Fibroblast of skin of right quadriceps (primary cell): ENCODE measurements at places on chromosomes 12 and 14.

GRCh38 chr12:7072035-7072434, 11.5 kb downstream of the C1S start:
- no peak for DNase-seq

DNA sequence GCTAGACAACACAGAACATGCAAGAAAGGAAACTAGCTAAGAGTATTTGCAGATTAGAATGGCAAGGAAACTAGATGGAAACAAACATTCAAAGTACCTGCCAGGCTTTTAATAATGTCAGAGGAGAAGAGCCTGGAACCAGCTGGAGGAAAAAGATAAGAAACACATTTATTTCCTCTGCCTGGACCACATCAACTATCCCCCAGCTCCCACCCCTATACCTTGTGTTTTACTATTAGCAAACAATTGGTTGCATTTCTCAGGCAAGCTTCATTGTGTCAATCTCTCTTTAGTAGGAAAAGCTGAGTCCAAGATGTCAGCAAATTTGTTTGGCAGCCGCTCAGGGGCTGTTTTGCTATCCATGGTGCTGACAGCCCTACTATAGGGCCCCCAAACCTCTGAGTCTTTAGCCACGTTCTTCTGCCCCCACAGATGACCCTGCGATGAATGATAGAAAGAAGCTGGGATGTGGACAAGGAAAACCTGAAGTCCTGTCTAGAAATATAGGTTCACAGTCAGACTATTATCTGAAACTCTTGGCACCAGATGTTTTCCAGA, 11.6 kb upstream of the SYNDIG1L start:
- DNase-seq = no peak

GRCh38 chr12:29396774-29397173, 15.8 kb upstream of the ERGIC2 start:
- DNase-seq = no peak

GRCh38 chr12:92915365-92915764, 13.7 kb downstream of the EEA1 start:
- DNase-seq = no peak

DNA sequence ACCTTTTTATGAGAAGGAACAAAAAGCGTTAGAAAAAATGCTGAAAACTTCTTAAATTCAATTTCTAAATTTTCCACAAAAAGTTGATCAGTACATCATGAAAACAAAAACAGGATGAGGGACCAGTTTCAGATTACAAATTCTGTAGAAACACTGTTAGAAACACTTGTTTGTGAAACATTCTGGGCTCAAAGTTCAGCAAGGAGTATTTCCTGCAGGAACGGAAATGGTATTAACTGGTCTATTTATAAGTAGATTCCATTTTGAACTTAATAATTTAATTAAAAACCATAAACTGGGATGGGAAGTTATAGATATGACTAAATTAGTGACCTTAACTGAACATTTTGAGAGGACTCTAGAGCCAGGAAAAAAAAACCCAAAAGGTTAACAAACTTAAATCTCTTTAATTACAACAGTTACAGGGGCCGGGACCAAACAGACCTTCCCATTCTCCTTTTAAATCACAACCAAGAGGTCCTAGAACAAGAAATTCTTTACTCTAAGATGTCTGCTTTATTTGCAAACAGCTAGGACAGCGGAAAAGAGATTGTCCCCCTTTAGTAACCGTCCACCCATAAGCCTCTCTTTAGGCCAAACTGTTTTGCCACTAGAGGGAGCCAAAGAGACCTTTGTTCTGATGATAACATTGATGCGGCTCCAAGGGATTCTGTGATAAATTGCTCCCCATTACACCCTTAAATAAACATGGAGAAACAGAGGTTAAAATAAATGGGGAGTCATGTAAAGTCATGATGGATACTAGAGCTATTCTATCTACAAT, 69.0 kb upstream of the RERGL start:
- DNase-seq = peak; percentile 41

DNA sequence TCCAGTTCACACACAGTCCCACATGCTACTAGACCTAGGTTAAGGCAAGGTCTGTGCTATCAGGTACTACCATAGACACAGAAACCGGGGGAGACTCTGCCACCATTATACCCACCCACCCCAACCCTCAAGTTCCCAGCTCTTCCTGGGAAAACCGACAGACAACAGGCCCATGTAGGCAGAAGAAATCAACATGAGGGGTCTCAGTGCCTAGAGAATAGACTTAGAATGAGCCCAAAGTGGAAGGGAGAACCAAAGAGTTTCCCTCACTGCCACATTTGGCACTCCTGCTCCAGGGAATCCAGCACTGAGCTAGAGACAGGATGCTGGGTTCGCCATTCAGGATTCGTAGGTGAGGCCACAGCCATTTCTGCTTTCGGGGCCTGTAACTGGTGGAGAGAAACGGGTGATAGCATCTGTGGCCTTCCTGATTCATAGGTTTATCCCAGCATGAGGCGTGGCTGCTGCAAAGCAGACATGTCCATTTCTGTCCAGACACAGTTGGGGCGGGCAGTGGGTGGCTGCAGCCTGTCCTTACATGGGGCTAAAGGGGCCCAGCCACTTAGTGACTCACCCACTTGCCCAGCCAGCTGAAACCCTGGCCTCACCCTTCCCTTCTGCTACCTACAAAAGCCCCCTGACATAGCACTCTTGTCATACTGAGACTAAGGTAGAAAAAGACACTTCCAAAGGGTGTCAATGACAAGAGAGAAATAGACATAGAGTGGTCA, 69.4 kb downstream of the IRF2BPL start:
- no peak for DNase-seq
